Activated CD8-positive, alpha-beta memory T cell treated with anti-CD3 and anti-CD28 coated beads for 24 hours (primary cell): ENCODE measurements at places on chromosomes 7 and 10.

DNA sequence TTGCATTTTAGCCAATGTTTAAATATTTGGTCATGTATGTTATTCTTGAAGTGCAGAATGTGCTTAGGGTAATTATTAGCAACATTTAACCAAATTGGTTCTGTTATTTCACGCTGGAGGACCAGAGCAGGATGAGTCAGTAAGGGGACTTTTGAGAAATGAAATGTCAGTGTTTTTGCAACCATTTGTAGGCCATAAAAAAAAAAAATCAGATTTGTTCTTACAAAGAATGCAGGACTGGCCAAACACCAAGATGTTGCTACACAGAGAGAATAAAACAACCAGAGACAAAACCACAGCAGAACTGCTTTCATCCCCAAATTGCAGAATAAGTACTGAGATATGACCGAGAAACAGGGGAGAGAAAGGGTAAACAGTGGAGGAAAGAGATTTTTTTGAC is 62.1 kb downstream of the TPST1 start:
- no peak for DNase-seq

DNA sequence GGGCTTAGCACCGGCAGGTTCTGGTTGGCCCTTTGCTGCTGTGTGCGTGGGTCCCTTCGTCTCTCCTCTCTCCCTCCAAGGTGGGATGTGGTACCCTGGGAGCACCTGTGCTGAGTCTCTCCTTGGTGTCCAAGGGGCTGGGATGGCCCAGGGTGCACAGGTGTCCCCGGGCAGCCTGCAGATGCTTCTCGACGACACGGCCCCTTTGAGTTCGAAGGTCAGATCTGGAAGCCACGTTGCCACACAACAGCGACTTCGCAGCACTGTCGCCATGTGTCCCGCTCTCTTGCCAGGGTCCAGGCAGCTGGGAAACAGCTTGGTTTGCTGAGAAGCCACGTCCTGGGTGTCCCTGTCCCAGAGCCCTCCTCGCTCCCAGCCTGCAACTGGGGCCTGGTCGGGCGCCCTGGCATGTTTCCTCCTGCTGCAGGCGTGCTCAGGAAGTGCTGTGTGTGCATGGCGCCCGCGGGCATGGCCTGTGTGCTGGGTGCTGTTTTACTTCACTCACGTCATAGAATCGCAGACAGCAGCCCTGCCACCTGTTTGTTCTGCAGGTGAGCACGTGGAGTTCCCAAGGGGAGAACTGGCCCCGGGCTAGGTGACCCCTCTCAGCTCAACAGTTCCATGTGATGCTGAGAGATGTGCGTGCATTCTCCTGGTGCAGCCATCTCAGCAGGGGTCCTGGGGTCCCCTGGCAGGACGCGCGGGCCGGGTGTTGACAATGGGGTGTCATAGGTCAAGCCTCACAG is 70.9 kb downstream of the DNAJB6 start:
- no peak for DNase-seq

GRCh38 chr7:81534446-81534845 is 235.4 kb downstream of the HGF start:
- no peak for DNase-seq

DNA sequence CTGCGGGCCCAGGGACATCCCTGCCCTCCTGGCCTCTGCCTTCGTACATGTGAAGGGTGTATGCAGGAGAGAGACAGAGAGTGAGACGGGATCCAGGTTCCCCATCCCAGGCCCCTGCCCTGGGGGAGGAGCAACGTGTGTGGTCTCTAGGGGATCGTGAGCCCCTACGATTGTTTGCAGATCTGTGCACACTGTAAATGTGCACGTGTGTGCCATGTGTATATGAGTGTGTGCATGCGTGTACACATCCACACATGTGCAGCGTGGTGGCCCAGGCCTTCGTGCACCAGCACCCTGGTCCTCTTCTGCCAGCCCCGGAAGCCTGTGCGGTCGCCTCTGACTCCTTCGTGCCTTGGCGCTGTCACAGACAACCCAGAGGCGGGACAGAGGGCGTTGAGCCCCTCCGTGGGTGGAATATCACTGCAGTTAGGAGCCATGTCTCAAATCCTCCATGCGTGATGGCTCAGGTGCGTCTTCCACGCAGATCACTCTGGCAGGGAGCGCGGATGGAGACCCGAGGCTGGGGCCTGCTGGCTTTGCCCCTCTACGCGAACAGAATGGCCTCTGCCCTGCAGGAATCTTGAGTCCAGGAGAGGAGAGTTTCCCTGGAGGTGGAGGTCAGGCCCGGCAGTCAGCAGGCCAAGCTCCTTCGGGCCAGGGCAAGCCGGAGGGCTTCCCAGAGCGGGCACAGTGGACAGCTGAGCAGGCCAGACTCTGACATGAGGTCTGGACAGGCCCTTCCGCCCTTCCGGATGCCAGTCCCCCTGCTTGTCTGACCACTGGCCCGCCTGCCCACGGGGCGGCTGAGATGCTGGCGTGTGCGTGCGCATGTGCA is 97.5 kb downstream of the UNCX start:
- no peak for DNase-seq

- no peak for DNase-seq
These were observed 27.9 kb upstream of the PPP2R2D start for GRCh38 chr10:131872827-131873375.

DNA sequence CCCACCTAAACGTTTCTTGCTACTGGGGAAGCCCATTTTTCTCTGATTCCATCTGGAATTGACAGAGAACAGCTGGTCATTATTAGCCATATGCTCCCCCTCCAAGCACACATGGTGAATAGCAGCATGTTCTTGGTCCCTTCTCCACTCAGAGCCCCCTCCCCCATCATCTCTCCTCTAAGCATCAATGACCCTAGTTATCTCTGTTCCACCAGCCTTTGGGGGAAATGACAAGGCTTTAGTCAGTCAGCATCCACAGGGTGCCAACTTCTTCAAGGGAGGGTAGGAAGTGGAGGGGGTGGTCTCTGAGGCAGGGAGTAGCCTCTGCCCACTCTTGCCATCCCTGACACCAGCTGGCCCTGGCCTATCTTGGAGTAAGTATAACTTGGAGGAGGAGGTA is 163.1 kb downstream of the UBE2H start:
- no peak for DNase-seq

DNA sequence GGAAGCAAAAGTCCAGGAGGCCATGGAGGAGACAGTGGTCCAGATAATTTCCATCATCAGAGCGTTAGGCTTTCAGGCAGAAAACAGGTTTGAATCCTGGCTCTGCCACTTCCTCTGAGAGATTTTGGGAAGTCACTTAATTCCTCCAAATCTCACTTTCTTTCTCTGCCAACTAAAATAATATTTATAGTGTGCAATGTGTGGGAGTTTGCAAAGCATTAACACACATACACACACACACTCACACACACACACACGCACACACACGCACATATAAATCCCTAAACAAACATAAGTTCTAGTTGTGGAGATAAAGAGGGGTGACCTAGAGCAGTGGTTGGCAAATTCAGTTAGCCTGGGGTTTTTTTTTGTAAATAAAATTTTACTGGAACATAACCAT is 84.8 kb downstream of the TRIL start:
- DNase-seq = no peak

DNA sequence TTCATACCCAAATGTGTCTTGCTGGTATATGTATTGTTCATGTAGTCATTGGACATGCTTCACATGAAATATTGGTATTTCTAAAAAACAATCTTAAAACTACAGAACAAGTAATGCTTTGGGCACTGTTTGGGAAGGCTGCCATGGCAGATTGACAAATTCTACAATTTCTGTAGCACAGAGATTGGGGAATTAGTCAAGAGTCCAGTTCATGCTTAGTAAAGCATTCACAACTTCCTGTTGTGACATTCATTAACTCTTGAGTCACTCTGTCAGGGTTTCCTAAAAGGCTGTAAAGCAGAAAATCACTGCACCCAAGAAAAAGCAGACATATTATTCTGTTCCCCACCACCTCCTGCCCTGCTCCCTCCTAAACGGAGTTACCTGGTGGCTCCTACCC is 398.9 kb downstream of the PHTF2 start:
- no peak for DNase-seq

GRCh38 chr7:69436946-69437345 is 161.3 kb upstream of the AUTS2 start:
- no peak for DNase-seq

- no peak for DNase-seq
These were observed 301.9 kb downstream of the AHR start for GRCh38 chr7:17600340-17600752.

DNA sequence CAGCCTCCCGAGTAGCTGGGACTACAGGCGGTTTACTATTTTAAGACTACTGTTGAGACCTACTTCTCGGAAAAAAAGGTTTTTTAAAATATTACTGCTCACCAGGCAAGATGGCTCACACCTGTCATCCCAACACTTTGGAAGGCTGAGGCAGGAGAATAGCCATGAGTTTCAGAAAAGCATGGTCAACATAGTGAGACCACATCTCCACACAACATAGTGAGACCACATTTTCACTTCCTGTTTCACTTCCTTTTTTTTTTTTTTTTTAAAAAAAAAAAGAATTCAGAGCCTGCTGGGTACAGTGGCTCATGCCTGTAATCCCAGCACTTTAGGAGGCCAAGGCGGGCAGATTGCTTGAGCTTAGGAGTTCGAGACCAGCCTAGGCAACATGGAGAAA is 46.5 kb downstream of the SVOPL start:
- no peak for DNase-seq

DNA sequence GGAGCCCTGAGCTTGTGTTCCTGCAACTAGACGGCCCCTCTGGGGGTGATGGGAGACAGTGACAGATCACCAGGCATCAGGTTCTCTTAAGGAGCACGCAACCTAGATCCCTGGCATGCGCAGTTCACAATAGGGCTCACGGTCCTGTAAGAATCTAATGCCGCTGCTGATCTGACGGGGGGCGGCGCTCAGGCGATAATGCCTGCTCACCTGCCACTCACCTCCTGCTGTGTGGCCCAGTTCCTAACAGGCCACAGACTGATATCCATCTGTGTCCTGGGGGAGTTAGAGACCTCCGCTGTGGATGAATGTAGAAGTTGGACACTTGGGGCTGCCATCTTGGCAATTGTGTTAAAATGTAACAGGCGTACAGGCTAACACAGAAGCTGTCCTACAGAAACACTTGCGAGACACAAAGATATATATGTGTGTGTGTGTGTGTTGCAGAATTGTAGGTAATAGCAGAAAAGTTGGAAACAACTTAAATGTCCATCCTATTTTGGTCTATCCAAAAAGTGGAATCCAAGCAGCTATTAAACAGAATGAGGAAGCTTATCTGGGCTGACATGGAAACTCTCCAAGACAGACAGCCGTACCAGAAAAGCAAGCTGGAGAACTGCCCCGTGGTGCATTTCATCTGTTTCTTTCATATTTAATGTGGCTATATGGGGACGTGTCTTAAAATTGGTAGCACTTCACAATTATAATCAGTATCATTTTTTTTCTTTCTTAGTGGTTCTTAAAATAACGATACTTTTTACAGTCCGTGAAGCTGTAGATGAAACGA is 82.8 kb downstream of the MKI67 start:
- DNase-seq = no peak

GRCh38 chr7:233249-234035 is 41.1 kb downstream of the FAM20C start:
- no peak for DNase-seq

GRCh38 chr7:465710-466400 is 53.8 kb downstream of the PDGFA start:
- DNase-seq = no peak

- no peak for DNase-seq
These were observed 70.5 kb upstream of the ABI1 start for GRCh38 chr10:26931223-26931622.

DNA sequence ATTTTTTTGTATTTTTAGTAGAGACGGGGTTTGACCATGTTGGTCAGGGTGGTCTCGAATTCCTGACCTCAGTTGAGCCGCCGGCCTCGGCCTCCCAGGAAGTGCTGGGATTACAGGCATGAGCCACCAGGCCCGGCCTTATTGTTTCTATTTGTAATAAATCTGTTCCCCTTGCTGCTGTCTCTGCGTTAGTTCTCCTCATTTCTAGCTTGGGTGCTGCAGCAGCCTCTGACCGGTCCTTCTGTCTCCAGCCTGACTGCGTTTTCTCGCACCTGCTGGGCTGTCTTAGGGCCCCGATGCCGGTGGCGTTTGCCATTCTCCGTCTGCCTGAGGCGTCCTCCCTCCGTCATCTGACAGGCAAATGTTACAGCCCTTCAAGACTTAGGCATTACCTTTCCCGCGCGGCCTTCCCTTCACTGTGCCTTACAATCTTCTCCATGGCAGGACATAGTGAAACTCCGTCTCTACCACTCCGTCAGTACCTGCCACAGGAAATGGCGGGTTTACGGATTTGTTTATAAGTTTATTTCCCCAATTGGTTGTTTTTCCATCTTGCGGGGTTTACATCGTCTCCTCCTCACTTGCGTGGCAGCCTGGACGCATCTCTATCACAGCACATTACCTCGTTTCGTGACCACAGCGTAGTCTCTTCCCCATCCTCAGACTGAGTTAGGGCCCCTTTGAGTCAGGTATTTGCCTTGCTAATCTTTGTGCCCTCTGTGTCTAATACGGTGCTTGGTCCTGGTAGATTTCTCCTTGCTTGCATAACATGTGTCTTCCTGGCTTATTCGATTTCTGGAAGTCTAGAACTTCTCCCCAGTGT is 2.3 kb upstream of the GIMAP8 start:
- DNase-seq = no peak

- no peak for DNase-seq
These were observed 116.1 kb downstream of the STRA8 start for GRCh38 chr7:135349746-135350145.

DNA sequence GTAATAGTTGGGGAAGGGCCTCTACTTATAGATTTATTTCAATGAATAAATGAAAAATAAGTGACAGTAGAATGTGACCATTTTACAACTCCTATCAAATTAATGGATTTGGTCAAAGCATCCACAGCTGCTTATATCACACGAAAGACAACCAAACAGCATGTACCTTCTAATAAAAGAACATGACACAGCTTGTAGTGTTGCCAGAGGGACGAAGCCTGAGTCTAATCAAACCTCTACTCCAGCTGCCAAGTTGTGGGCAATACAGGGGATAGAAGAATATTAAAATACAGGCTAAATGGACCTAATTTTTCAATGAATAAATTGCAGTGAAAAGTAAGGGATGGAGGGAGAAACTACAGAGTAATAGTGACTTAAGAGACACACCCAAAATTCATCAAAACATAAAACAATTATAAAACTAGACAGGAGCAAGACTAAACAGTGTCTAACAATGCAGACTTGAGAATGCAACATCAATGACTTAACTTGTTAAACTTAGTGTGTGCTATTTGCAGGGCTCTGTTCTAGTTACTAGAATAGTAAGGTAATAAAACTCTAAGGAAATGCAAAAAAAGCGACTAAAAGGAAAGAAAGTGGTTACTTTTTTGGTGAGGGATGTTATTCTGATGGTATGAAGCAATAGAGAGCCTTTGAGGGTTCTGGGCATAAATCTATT is 853.8 kb downstream of the GRM8 start:
- no peak for DNase-seq
